Anterior cingulate cortex (tissue), 58 donors: ENCODE measurements at places on chromosomes 4 and X.
A peak's percentile ranks its signal among the peaks of the same experiment; 100 is the strongest.

DNA sequence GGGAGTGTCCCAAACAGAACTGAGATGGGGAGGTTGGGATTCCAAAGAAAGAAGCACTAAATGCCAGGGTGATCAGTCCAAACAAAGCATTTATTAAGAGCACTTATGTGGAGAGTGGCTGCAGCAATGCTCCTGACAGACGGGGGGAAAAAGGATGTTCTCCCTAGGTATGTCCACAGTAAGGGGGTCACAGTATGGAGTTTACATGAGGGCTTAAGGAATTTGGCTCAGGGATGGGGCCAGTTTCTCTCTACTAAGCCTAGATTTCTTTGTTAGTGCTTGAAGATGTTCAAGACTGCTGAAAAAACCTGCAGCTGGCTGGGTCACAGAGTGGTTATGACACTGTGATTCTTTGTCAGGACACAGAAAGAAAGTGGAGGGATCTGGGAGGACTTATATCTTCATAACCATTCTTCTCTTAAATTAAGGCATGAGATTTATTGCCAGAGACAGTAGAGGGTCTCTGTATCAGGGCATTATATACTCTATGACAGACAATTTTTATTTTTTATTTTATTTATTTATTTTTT is 1468.0 kb downstream of the C4orf33 start:
- DNase-seq, result no peak

- no peak for DNase-seq
These were observed 67.9 kb downstream of the COL25A1 start for GRCh38 chr4:109234596-109234995.

DNA sequence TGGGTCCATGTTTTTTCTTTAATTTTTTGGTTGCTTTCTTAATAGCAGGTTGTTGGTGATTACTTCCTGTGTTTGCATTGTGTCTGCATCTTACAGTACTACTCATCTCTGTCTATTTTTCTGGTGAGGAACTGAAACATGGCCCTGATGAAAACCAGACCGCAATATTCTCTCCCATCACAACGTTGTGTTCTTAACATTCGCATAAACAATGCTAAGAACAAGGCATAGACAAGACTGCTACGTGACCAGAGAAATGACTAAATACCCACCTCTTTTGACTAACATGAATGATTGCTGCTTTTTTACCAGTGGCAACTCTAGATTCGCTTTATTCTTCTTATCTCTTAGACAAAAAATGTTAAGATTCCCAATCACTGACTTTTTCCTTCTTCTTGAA is 179.1 kb downstream of the GC start:
- no peak for DNase-seq

- no peak for DNase-seq
These were observed 89.3 kb downstream of the HNRNPD start for GRCh38 chr4:82284475-82284857.

- no peak for DNase-seq
These were observed 91.5 kb downstream of the PPP2R2C start for GRCh38 chr4:6380746-6381410.

- DNase-seq, result no peak
These were observed 154.0 kb upstream of the RASGEF1B start for GRCh38 chr4:81625422-81626417.

DNA sequence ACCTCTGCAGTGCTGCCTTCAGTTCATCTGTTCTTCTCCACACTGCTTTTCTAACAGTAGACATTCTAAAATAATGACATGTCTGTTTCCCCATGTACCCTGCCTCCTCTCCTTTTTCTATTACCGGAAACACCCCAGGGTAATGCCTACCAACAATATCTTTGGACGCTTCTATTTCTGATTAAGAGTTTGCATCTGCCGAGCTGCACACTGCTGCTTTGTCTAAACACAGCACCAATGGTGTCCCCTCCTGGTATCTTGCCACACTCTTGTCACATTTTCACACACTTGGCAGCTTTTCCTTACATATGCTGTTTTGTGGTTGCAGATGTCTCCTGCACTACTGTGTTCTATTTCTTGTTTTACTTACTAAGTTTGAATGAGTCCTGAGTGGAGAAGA is 288.8 kb downstream of the GRIA2 start:
- no peak for DNase-seq

GRCh38 chrX:103685396-103685795 is 1.1 kb downstream of the MORF4L2 start:
- DNase-seq, result no peak

GRCh38 chrX:110847334-110847733 is 51.7 kb upstream of the CHRDL1 start:
- DNase-seq, result no peak

DNA sequence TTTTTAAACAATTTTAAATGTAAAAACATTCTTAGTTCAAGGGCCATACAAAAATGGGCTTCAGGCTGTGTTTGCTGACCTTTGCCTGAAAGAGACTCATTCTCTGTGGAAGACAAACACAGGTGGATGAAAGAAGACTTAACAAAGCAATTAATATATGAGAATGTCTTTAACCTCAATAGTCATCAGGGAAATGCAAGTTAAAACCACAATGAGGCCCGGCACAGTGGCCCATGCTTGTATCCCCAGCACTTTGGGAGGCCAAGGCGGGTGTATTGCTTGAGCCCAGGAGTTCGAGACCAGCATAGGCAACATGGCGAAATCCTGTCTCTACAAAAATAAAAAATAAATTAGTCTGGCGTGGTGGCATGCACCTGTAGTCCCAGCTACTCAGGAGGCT is 7.1 kb upstream of the SMARCA1 start:
- DNase-seq, result no peak

DNA sequence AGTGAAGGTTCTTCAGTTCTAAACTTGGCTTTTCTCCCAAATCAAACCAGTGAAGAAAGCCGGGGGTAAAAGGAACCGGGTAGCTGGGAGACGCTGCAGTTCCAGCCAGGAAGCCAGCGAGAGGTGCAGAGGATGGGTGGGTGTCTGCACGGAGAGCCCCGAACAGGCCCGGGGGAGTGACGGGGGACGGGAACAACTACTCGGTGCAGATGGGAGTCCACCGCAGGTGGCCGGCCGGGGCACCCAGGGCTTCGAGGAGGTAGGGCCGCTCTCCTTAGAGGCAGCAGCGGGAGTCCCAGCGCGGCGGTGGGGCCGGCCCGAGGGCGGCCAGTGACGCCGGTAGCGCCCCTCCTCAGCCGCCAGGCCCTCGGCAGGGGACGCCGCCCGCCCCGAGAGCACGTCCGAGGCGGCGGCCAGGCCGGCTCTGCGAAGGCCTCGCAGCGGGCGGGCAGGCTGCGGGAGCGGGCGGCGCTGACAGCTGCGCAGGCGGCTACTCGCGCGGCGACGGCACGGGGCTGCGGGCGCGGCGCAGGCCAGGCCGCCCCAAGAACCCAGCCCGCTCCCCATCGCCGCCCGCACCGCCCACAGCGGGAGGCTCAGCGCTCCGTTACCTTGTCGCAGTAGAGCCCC is 449 bp downstream of the FBXL5 start:
- DNase-seq, result peak; percentile 54

DNA sequence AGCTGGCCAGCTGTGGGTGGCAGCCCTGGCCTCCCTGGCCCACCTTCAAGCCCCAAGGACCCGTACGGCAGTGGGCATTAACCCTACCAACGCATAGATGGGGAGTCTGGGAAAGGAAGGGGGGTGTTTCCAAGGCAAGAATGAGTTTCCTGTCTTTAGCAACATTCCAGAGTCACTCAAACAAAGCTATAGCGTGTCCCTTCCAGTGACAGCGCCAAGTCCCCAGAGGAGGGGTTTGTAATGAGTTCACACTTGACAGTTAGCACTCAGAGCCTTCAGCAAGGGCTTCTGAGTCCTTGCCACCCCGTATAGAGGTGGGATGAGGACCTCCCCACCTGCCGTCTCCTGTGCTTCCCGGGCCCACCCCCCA is 1.8 kb downstream of the BGN start:
- no peak for DNase-seq

GRCh38 chr4:6854098-6854744 is 55.4 kb upstream of the TBC1D14 start:
- DNase-seq, result no peak

GRCh38 chr4:47054130-47054529 is 22.8 kb downstream of the GABRB1 start:
- DNase-seq, result no peak

DNA sequence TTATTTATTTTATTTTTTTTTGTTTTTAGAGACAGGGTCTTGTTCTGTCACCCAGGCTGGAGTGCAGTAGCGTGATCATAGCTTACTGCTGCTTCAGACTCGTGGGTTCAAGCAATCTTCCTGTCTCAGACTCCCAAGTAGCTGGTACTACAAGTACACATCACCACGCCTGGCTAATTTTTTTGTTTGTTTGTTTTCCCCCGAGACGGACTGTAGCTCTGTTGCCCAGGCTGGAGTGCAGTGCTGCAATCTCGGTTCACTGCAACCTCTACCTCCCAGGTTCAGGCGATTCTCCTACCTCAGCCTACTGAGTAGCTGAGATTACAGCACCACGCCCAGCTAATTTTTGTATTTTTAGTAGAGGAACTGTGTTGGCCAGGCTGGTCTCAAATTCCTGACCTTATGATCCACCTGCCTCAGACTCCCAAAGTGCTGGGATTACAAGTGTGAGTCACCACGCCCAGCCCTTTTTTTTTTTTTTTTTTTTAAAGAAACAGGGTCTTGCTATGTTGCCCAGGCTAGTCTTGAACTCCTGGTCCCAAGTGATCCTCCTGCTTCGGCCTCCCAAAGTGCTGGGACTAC is 32.2 kb downstream of the COPS4 start:
- no peak for DNase-seq
